NCI-H748 treated with DMSO at 0.1 percent for 48 hours (cell line): ENCODE measurements at places on chromosomes 5 and 9.
A peak's percentile ranks its signal among the peaks of the same experiment; 100 is the strongest.

- DNase-seq: no peak
These were observed 50.3 kb downstream of the SEMA6A start for GRCh38 chr5:116524051-116524904.

GRCh38 chr5:39274398-39275085 lies 55.2 kb upstream of the FYB1 start:
- no peak for DNase-seq

DNA sequence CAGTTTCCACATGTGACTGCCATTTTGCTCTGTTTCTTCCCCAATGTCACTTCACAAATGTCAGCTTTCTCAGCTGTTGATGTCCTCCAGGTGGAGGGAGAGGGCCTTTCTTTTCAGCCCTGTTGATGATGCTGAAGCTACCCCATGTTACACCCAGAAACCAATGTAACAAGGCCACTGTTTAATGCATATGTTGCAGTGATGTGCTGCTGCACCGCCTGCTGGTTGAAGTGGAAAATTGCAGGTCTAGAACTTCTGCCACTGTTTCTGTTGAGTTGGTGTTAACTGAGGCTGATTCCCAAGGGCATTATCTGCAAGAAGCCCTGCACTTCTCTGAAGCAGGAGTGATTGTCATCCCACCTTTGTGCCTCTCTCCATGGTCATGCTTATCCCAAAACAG lies 428.4 kb downstream of the KDM4C start:
- no peak for DNase-seq

DNA sequence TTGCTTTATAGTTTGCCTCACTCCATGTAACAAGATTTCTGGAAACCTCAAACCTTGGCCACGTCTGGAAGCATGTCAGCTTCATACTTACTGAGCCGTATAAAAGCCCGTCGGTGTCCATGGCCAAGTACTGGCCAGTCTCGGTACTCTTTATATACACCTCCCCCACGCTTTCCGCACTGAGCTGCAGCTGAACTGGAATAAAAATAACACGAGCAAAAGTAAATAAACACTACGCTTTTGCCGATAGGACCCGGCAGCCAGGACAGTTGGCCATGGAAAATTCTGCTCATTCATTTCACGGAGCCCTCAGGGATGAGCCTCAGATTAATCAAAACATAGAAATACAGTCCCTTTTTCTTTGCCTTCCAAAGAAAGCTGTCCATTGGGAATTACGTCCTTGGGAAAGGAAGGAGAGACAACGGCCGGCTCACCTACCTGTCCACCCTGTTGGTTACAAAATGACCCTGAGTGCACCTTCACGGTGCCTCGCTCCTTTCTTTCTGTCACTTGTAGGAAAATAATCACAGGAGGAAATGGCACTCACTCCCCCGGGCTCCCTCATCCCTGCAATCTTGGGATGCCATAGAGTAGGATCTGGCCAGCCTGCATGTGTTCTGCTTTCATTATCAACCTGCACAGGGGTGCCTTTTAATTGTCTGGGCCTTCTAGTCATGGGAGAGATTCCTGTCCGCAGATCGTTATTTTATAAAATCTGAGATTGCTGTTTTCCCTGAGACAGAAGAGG lies 85.1 kb downstream of the FGF1 start:
- peak; percentile 17 for DNase-seq

DNA sequence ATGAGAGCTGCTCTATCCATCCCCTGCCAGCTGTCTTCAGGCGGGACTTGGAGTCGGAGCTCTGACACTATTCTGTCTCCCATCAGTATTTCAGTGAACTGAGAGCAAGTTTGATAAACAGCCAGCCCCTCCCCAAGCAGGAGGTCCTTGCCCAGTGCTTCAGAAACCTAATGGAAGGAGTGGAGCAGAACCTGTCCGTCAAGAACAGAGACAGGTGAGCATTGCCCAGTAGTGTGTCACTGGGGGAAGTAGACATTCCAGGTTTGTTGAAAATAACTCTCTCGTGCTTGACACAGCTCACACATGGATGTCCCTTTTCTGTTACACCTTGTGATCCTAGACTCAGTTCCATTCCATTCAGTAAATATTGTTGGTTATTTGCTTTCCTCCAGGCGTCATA lies 13.2 kb upstream of the TLX3 start:
- DNase-seq: no peak

GRCh38 chr9:83449983-83450382 lies 88.2 kb downstream of the FRMD3 start:
- no peak for DNase-seq

DNA sequence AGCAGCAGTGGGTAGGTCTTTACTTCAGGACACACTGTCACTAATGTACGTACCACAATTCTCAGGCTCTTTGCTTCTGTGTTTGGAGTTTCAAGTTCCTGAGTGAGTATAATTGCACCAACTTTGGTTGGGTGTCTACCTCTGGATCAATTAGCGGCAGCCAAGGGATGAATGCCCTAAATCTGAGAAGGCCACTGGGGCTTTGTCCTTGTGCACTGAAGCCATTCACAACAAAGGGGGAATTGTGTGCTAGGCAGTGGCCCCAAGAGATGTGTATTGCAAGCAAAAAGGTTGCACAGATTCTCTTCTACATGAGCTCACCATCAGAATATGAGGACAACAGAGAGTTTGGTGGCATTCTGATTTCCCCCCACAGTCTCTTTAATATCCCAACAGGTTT lies 3.9 kb upstream of the PHF24 start:
- no peak for DNase-seq

DNA sequence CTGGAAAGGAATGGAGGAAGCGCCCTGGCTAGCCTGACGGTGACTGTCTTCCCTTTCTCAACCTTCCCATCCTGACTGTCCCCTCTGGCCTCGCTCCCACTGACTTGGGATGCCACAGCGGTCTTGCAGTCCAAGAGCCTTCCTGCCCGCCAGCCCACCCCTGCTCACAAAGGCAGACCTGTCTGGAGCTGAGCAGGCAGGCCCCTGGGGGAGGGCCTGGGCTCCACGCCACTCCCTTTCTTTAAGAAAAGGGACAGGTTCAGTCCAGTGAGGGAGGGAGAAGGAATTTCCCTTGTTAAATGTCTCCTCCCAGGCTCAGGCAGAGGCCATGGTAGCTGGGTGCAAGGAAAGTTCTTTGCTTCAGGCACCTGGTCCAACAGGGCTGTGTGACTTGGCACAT lies 18.1 kb downstream of the FGF1 start:
- no peak for DNase-seq

- DNase-seq: no peak
These were observed 681 bp downstream of the F2R start for GRCh38 chr5:76716456-76717157.

- DNase-seq: no peak
These were observed 56.6 kb downstream of the SMC5 start for GRCh38 chr9:70315389-70315788.

DNA sequence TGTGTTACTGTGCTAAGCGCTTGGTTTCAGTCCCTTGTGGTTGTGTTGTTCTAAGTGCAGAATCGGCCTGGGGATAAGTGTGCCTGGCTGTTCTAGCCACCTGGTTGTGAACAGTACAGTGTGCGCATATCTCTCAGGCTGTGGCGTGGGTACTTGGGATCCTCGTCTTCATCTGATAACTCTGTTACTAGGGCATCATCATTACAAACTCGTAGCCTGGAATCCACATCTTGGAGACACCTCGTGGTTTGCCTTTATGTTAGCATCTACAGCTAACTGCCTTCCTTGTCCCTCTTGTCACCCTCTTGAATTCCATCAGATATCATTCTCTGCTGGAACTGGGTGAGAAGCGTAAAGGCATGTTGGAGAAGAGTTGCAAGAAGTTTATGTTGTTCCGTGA lies 41.5 kb downstream of the SPTAN1 start:
- DNase-seq: no peak

- DNase-seq: no peak
These were observed 53.3 kb upstream of the SPATA31D4 start for GRCh38 chr9:81874931-81875330.

GRCh38 chr9:94286116-94286515 lies 27.0 kb downstream of the ZNF169 start:
- DNase-seq: no peak

GRCh38 chr9:131661568-131662288 lies 78.1 kb downstream of the RAPGEF1 start:
- DNase-seq: no peak

- DNase-seq: peak; percentile 68
These were observed 7.0 kb downstream of the ASS1 start for GRCh38 chr9:130451509-130452388.

DNA sequence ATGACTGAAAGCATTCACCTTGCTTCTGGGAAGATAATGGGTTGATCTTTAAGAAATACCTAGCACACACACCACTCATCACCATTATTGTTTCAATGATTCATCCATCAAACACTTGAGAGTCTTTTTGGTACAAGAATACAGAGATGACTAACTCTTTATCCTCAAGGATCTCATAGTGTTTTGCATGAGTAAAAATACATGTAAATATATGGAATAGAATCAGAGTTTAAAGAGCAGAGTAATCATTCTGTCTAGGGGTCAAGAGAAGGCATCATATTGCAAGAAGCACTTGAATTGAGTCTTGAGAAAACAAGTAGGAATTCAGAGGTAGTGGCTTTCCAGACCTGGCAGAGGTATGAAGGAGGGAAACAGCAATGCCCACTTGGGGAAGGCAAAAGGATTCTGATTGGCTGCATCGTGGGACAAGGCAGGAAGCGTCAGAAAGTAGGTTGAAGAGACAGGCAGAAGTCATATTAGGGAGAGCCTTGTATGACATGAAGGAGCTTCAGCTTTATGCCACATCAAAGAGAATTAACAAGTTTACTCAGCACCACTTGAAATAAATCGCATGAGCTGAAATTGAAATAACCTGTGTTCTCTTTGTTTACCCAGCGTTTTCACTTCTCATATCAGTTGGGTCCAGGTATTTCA lies 542.5 kb downstream of the TLE1 start:
- no peak for DNase-seq

DNA sequence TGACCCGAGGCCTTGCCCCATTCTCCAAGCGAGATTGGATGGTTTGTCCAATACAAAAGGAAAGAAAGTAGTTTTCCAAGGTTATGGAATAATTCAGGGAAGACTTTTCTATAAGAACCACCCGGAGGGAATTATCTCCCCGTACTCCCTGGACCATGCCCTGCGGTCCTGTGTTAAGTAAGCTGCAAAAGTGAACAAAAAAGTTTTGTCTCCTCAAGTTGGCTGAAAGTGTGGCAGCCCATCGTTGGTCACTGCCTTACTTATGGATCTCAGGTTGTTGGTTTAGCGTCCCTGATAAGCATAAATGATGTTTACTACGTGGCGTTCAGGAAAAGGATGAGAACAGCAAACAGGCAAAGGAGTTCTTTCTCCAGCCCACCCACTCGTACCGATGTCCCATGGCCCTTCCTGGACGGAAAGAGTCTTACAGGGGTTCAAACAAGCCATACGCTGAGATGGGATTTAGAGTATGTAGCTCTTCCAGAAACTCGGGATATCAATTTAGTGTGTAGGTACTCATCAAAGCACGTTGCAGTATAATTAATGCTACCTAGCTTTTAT lies 413 bp upstream of the AUH start:
- DNase-seq: no peak

GRCh38 chr5:164784230-164784629 lies 1278.8 kb downstream of the MAT2B start:
- DNase-seq: no peak

DNA sequence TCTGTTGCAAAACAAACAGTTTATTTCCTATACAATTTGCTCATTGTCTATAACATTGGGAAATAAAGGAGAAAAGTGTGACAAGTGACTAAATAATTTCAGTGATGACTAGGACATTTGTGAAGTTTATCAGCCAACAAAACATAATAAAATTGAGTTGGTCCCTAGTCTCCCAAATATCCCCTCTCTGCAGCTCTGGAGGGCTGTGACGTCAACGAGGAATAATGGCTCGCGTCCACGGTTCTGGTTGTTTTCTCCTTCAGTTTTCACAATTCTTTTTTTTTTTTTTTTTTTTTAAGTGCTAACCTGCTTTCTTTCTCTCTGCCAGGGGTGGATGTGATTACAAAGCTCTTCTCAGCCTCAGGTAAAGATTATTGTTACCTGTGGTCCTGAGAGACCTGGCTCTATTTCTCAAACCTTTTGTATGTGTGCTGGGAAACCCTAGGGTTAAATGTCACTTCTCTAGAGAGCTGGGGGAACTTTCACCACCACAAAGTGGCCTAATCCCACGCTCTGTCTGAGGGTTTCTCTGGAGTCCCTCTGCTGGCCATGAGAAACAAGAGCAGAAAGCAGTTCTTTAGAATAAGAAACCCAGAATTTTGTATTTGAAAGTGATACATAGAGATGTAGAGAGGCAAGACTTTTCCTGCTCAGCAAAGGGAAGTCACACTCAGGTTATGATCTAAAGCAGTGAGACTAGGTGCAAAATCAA lies 36.2 kb upstream of the ANKRD55 start:
- DNase-seq: no peak

- no peak for DNase-seq
These were observed 75.3 kb upstream of the TBCA start for GRCh38 chr5:77851176-77852067.

- DNase-seq: peak; percentile 11
These were observed 681 bp downstream of the MAN2A1 start for GRCh38 chr5:109690242-109690974.

GRCh38 chr9:96505316-96505991 lies 55.5 kb downstream of the HABP4 start:
- DNase-seq: no peak

- DNase-seq: no peak
These were observed 29.4 kb downstream of the SLC6A3 start for GRCh38 chr5:1415626-1416360.

DNA sequence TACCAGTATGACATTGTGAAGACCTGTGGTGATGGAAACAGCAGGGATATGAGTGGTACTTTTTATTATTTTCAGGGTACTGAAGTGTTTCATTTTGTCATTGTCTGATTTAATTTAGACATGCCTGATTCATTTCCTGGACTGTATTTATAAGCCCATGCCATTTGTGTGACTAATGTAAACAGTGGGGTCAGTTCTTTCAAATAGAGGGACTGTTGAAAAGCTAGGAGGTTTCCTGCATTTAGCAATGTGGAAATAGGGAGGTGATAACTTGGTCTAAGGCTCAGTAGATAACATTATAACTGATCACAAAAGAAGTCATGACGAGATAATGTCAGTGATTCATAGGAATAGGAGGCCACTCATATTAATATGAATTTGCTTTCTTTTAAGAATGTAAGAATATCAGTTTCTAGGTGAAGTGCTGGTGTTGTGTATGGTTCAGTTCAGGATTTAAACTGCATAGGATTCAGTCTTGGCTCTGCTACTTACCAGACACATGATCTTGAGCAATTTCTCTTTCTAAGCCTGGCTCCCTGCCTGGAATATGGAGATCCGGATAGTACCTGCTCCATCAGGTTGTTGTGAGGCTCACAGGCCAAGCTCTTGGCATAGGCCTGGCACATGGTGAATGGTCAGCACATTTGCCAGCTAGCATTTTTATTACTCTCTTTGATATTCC lies 7.5 kb downstream of the RASGRF2 start:
- DNase-seq: no peak
